ENCODE measurements at places on chromosomes 12 and 14. TPM values are rescaled to one million over a fixed set of nuclear protein-coding genes. Genes with fewer than 3 reads are reported as not detected.

Gene THTPA
- 20.6 TPM for polyA plus RNA-seq

Gene RNASE7
- polyA plus RNA-seq: not detected

Gene PPP4R4
- polyA plus RNA-seq: not detected

Gene AQP6
- not detected for polyA plus RNA-seq

Gene RNF212B
- not detected for polyA plus RNA-seq

Gene CCDC197
- not detected for polyA plus RNA-seq

Gene PLEK2
- polyA plus RNA-seq: not detected

Gene SIX4
- polyA plus RNA-seq: not detected

Gene CFAP251
- polyA plus RNA-seq: not detected

Gene E2F7
- polyA plus RNA-seq: 0.16 TPM

Gene CLEC1A
- not detected for polyA plus RNA-seq

Gene PROX2
- not detected for polyA plus RNA-seq

Gene CLEC1B
- 2.0 TPM for polyA plus RNA-seq

Gene SERPINA3
- not detected for polyA plus RNA-seq

Measured in immature natural killer cell (primary cell).